Endodermal cell (in vitro differentiated cells): ENCODE measurements at places on chromosomes 5 and 9. TPM values are rescaled to one million over a fixed set of nuclear protein-coding genes. Genes with fewer than 3 reads are reported as not detected.
A peak's percentile ranks its signal among the peaks of the same experiment; 100 is the strongest.

- no peak for DNase-seq
Measured at GRCh38 chr9:109072133-109072692, 47.5 kb downstream of the TMEM245 start.

DNA sequence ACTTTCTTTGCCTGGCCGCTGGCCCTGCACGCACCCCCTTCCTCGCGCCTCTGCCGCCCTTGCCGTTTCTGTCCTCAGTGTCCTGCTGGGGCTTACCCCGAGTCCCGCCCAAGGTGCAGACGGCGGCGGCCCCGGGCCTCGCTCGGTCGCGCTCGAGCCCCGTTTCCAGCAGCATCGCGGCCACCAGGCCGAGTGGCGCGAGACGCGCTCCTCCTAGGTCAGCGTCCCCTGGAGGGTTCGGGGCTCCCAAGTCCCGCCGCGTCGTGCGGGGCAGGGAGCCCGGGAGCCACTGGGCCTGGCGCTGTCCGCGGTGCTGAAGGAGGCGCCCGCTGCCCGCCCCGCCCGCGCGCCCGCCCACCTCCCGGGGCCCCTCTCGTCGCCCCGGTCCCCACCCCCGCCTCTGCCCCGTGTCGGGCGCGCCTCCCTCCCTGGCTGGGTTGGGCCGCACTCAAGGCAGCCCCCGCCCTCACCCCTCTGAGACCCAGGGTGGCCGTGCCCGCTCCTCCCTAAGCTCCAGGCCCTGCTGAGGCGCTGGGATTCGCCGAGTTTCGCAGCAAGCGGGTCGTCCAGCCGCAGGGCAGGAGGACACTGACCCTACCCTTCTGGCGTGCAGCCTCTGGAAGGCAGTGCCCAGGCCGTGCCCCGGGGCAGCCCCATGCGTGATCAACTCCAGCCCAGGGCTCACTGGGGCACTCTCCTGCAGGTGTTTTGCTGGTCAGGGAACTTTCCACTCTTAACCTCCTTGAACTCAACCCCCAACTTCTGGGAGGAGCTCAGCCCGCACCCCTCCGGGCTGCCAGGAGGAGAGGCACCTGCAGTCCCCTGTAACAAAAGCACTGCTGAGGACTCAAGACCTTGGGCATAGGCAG is at the start of gene LHX3:
Gene LHX3 (minus strand): TSS at position 291 of the 869 bp plus-strand sequence. CDS start 116 bp downstream, at position 175.
- peak; percentile 86 for DNase-seq

DNA sequence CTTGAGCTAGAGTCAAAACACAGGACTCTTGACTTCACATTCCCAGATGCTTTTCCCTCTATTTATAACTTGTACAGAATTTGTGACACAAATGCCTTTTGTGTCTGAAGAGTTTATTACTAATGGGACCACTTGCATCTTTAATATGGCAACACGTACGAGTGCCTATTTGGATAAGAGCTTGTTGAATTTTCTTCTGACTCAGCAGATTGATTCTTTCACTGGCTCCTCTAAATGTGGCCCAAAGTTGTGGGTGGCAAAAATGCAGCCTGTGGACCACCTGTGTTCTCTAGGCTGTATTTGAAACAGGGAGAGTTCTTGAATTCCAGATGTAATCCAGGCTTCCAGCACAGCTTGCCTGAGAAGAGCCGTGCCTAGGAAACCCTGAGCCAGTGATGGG is 34.1 kb upstream of the ERCC6L2 start:
- no peak for DNase-seq

GRCh38 chr9:129482521-129483414 is 138.1 kb downstream of the C9orf50 start:
- peak; percentile 84 for DNase-seq

FOCAD gene
- 43.7 and 51.6 TPM in 2 replicates for total RNA-seq

- no peak for DNase-seq
Measured at GRCh38 chr9:135408476-135409254, 70.9 kb upstream of the PPP1R26 start.

GRCh38 chr9:3708751-3709150 is 182.9 kb upstream of the RFX3 start:
- no peak for DNase-seq

PCDHGB7 gene
- 19.3 to 23.0 TPM (median 20.2 TPM) in 3 replicates for total RNA-seq

DNA sequence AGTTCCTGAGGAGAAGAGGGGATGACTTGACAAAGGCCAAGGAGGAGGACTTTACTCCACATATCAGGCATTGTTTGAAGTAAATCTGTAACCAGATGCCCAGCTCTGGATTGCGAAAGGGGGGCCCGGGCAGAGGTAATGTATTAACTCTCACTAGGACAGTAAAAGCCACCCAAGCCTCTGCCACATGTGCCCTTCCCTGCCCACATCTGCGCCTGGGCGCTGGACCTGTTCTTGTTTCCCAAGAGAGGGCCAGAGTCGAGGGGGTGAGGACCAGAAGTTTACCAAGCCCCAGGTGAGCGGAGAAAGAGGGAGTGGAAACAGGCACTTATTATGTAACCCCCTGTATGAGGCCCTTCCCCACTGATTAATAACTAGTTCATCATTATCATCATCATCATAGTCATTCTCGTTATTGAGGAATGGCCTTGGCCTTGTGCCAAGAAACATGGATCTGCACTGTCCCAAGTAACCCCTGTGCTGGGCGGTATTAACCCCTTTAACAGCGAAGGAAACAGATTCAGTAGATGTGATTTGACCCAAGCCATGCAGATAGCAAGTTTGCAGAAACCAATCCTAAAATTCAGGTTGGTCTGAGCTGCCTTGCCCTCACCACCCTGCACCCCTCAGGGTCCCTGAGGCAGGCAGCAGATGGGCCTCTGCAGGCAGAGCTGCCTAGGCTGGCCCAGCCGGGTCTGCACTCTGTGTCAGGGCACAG is at the start of gene SLC23A1:
Gene SLC23A1 (minus strand): TSS at position 23 of the 718 bp plus-strand sequence. CDS start 44 bp downstream, outside the sequence.
- peak; percentile 49 for DNase-seq

- no peak for DNase-seq
Measured at GRCh38 chr5:172775326-172776234, 4.6 kb upstream of the DUSP1 start.
